Mammary epithelial cell (primary cell): ENCODE measurements at places on chromosomes 6 and 20. TPM values are rescaled to one million over a fixed set of nuclear protein-coding genes. Genes with fewer than 3 reads are reported as not detected.

The SRPK1 gene
- total RNA-seq: 71.4 and 87.3 TPM in 2 replicates

The ADGRF5 gene
- 0.09 TPM in 1 of 2 replicates, not detected in the other for total RNA-seq

The APOBEC2 gene
- total RNA-seq: not detected

The PTCRA gene
- total RNA-seq: not detected

The ENPP1 gene
- 0.08 and 0.40 TPM in 2 replicates for total RNA-seq

The BPIFB2 gene
- total RNA-seq: not detected
